Muscle of arm (tissue), 14 donors: ENCODE measurements at places on chromosomes 5 and 9. TPM values are rescaled to one million over a fixed set of nuclear protein-coding genes. Genes with fewer than 3 reads are reported as not detected.
A peak's percentile ranks its signal among the peaks of the same experiment; 100 is the strongest.

- no peak for DNase-seq
Observed at GRCh38 chr5:170121321-170121720, 15.6 kb downstream of the FOXI1 start.

GRCh38 chr5:31463351-31463750 is 68.5 kb downstream of the DROSHA start:
- no peak for DNase-seq

GRCh38 chr5:176820937-176821336 is 10.6 kb downstream of the UNC5A start:
- DNase-seq, result no peak

DNA sequence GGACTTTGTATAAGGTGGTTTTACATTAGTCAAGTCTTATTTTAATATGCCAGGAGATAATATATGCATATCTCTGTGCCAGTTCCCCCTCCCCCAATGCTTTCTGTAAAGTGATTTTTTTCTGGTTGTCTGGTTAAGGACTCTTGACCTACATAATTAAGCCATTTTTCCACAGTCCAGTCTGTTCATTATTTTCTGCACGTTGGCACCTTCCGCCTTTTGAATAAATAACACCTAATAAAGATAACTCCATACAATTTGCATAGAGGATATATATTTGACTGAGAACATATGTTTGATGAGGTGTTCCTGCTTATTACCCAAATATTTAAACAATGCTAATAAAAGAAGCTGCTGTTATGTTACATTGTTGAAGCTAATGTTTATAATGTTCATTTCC is 320.9 kb downstream of the DMAC1 start:
- no peak for DNase-seq

- DNase-seq, result no peak
Observed at GRCh38 chr5:94433397-94434163, 184.8 kb downstream of the KIAA0825 start.

DNA sequence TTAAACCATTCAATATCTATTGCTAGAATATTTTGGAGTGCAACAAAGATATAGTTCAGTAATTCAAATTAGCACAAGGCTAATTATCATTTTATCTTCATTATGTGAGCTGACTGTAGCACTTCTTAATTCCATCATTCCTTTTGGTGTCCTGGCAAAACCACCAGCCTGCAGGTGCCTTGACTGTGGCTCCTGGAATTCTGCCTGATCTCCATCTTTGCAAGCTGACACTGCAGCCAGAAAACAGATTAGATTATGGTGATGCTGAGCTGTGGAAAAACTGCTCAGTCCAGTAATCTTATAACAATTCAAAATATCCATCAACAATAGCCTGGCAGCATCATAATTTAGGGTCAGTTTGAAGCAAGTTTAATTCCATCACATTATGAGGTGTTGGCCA is 919.5 kb downstream of the DTWD2 start:
- DNase-seq, result no peak

DNA sequence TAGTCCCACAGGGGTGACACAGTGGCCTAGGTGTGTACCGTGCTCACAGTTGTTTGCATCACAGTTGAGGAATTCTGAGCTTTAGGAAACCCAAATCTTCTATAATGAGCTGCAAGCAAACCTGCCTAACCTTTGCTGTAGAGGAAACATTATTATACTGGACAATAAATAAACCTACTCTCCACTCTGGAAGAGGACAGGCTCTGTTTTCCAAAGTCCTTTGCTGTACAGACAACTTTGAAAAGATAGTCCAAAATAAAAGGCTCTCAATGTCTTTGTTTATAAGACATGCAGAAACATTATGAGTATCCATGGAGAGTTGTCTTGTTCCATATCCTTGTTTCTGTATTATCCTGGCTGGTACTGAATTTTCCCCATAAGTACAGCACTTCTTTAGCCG is 29.4 kb downstream of the ZNF131 start:
- no peak for DNase-seq

- DNase-seq, result no peak
Observed at GRCh38 chr9:4393806-4394523, 94.1 kb upstream of the GLIS3 start.

- peak; percentile 98 for DNase-seq
Observed at GRCh38 chr9:126804696-126805553, at the start of gene ZBTB43. Gene ZBTB43, plus strand, starts transcription at chr9:126805040. Its CDS starts 27,470 bp downstream, at chr9:126832510.

DNA sequence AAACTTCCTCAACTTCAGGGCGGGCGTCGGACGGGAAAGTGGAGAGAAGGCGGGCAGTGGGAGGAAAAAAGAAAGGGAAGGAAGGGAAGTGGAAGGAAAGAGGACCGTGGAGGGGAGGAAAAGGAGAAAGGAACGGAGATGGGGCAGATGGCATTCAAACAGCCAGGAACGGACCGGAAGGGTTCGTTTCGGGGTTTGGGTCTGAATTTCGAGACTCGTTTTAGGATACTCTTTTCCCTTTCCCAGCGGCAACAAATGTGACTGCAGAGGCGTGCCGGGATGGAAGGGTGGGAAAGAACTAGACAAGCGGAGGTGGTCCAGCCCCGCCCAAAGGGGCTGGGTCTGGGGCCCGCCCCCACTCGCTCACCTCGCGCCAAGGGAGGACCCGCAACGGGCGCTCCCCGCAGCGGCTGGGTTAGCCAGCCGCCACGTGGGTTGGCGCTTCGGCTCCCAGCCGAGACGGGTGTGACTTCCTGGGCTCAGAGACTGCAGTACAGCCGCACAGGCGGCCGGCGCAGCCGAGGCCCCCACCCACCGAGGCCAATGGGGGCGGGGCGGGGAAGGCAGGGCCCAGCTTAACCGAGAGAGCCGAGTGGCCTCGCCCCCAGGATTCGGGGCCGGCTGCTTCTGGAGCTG is 2.7 kb downstream of the VCAN start:
- peak; percentile 87 for DNase-seq

GRCh38 chr5:67053229-67053628 is 143.4 kb downstream of the CD180 start:
- no peak for DNase-seq

- DNase-seq, result no peak
Observed at GRCh38 chr5:52735139-52735538, 52.6 kb upstream of the ITGA1 start.

Gene CARTPT
- polyA plus RNA-seq, result not detected
